Activated naive CD8-positive, alpha-beta T cell treated with anti-CD3 and anti-CD28 coated beads for 36 hours (primary cell): ENCODE measurements at places on chromosomes 2 and 18. TPM values are rescaled to one million over a fixed set of nuclear protein-coding genes. Genes with fewer than 3 reads are reported as not detected.

Gene HOXD1
- total RNA-seq, result not detected

Gene CNGA3
- total RNA-seq, result not detected

Gene CBLN2
- total RNA-seq, result not detected

DNA sequence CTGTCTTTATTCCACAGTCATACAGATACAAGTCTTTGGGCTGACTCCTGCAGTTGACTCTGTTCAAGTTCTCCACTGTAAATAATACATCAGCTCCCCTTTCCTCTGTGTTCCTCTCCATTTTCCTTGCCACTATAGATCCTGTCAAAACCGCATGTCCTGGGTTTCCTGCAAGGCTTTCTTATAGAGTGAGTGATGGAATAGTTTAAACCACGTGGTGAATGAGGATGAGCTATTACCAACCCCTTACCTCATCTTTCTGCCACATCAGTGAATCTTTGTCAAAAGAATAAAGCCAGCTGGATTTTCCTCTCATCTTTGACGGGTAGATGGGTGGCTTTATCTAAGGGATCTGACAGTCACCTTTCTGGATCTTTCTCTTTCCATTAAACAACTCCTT is 3.9 kb upstream of the GALNT14 start:
- DNase-seq, result no peak

DNA sequence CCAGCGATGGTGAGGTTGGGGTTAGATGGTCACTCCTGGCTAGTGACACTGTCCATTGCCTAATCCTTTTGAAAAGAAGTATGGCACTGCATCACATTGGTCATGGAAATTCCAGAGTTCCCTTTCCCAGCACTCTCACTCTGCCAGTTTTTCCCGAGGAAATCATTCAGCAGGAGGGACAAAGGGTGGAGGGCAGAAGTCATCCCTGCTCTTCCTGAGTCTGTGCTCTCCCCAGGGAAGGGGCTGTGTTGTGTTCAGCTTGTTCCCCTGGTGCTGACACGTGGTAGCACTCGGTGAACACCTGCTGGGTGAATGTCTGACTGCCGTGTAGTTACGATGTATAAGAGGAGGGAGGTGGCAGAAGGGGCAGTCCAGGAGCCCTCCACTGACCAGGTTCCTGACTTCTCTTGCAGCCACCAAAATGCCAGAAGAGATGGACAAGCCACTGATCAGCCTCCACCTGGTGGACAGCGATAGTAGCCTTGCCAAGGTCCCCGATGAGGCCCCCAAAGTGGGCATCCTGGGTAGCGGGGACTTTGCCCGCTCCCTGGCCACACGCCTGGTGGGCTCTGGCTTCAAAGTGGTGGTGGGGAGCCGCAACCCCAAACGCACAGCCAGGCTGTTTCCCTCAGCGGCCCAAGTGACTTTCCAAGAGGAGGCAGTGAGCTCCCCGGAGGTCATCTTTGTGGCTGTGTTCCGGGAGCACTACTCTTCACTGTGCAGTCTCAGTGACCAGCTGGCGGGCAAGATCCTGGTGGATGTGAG is 21.6 kb downstream of the STEAP3 start:
- no peak for DNase-seq

- DNase-seq, result no peak
These were observed 44.1 kb upstream of the EPAS1 start for GRCh38 chr2:46252891-46253659.

DNA sequence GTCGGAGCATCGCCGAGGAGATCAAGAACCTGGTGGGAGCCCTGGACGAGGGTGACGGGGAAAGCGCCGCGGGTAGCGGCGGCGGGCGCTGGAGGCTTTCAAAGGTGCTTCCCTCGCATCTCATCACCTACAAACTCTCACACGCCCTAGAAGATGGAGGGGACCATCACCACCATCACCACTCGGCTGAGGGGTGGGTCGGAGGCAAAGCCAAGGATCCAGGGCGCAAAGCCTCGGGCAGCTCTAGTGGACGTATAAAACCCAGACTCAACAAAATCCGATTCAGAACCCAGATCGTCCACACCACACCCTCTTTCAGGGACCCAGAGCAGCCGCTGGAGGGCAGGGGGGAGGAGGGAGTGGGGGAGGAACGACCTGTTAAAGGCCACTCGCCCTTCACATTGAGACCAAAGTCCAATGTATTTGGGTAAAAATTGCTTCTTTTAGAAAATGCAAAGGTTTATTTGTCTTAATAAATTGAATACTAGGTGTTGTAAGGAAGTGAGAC is 1.5 kb downstream of the SOWAHC start:
- DNase-seq, result no peak

DNA sequence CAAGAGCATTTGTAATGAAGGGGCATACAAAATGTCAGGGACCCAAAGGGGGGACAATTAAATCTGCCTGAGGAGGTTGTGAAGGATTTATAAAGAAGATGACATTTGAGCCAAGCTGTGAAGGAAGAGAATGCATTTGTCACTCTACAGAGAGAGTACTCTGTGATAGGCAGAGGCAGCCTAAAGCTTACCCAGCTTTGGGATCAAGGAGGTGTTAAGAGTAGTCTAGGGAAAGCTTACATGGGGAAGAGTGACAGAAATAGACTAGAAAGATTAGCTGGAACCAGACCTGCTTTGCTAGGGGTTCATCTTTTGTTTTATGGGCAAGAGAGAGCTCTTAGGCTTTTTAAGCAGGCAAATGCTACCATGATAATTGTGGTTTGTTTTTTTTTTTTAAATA is 169.1 kb upstream of the CYP26B1 start:
- no peak for DNase-seq

GRCh38 chr2:239241431-239241960 is 159.3 kb downstream of the HDAC4 start:
- DNase-seq, result no peak

DNA sequence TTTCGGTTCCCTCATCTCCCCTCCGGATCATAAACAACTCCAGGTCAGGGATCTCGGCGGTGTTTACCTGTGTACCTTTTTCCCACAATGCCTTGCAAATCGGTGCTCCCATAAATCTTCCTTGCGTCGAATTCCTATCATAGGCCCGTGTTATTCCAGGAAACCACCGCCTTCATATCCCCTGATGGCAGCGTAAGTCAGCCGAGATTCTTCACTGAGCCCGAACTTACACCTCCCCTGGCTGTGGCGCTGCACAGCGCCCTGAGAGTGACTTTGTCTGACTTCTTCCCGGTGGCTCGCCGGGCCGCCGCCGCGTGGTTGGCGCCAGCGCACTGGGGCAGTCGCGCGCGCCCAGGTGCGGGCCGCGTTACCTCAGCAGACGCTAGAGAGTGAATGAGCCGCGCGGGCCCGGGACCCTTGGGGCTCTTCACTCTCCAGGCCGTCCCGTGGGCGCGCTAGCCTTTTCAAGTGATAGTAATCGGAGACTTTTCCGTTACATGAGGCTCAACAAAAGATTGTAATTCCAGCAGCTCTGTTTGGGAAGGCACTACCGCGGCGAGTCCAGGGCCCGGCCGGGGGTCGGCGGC is 101.6 kb downstream of the SPTBN1 start:
- DNase-seq, result peak; percentile 80

DNA sequence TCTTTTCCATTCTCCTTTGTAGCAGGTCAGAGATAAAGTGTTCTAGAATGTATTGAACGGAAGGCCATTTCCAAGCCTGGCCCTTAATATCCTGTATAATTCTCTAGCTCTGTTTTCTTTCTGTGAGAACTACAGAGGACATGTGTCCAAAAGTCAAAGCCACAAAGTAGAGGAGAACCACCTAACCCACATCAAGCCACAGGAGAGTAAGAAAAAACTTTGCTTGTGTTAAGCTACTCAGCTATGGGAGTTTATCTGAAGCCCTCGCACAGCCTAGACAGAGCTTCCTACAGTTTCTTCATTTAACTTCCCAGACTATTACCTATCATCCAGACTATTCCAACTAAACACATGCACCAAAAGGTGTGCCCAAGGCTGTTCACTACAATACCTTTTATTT is 22.0 kb downstream of the ADAM17 start:
- DNase-seq, result no peak

GRCh38 chr2:175840256-175840655 is 161.8 kb downstream of the LNPK start:
- no peak for DNase-seq

- no peak for DNase-seq
These were observed 129.6 kb upstream of the SLC1A4 start for GRCh38 chr2:64859312-64860212.
